ENCODE measurements at places on chromosomes 3 and 15.

- no peak overlapping the region for H3K27ac ChIP-seq
- peaks cover 33% of the 10 kb centered on the region for H3K27me3 ChIP-seq
- H3K4me3 ChIP-seq = no peak overlapping the region
- no peaks in the 10 kb centered on the region for H3K36me3 ChIP-seq
Measured at GRCh38 chr3:186246941-186247340, 115.1 kb downstream of the DGKG start.

- no peak overlapping the region for H3K4me3 ChIP-seq
- no peak overlapping the region for H3K27ac ChIP-seq
- peaks cover 16% of the 10 kb centered on the region for H3K27me3 ChIP-seq
- H3K36me3 ChIP-seq = no peaks in the 10 kb centered on the region
- DNase-seq = no peak
Measured at GRCh38 chr15:66057089-66057488, 187.8 kb downstream of the RAB11A start.

DNA sequence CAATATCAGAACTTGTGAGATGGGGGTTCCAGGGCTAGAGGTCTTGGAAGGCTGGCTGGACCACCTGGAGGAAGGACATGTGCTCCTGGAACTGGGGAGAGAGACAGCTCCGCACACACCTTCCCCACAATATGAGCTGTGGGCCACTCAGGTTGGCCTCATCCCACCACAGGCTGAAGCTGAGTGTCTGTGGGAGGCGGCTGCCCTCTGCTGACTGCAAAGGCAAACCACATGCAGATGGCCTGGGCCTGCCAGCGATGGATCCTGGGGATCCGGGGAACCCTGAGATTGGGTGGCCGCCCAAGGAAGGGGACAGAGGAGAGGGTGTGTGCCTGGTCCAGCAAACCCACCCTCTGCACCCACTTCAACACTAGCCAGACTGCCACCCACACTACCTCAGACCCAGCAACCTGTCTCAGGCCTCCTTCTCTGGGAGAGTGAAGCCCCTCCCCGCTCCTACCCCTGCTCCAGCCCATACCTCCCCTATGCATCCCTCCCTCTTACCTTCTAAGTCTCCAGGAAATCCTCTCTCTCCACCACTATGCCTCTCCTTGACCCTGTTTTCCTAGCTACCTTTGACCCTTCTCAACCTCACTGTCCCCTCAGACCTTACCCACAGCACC, 44.8 kb downstream of the CYP11A1 start:
- H3K36me3 ChIP-seq = no peaks in the 10 kb centered on the region
- no peak overlapping the region for H3K27ac ChIP-seq
- peak; percentile 63 for DNase-seq
- H3K4me3 ChIP-seq = no peak overlapping the region
- peaks cover 21% of the 10 kb centered on the region for H3K4me1 ChIP-seq

GRCh38 chr3:61110576-61110975, 140.7 kb downstream of the FHIT start:
- H3K27ac ChIP-seq = no peak overlapping the region
- no peak for DNase-seq
- H3K4me1 ChIP-seq = no peaks in the 10 kb centered on the region
- H3K36me3 ChIP-seq = no peaks in the 10 kb centered on the region

- H3K4me3 ChIP-seq = no peak overlapping the region
- peak; percentile 78 for DNase-seq
- no peaks in the 10 kb centered on the region for H3K36me3 ChIP-seq
- H3K27me3 ChIP-seq = peaks cover 25% of the 10 kb centered on the region
- H3K4me1 ChIP-seq = peaks cover 25% of the 10 kb centered on the region
Measured at GRCh38 chr3:194682694-194683310, 2.9 kb upstream of the FAM43A start.

DNA sequence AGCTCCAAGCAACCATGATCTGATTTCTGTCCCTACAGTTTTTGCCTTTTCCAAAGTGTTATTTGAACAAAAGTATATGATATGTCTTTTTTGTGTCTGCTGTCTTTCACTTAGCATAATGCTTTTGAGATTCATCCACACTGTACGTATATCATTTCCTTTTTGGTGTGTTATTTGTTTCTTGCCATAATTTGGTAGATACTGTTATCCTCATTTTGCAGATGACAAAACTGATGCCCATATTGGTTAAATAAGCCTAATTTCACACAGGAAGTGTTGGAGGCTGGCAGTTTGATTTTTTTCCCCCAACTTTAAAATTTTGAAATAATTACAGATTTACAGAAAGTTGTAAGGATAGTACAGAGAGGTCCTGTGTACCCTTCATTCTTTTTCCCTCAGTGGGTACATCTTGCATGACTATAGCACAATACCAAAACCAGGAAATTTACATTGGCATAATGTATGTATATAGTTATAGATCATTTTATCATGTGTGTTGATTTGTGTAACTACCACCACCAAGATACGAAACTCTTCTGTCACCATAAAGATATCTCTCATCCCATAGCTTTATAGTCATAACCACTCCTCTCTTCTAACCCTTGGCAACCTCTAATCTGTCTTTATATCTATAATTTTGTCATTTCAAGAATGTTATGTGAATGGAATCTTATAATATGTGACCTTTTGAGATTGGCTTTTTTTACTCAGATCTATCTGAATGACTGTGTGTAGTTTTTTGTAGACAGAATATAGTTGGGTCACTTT, 55.6 kb downstream of the RASA2 start:
- no peaks in the 10 kb centered on the region for H3K4me1 ChIP-seq
- no peaks in the 10 kb centered on the region for H3K27me3 ChIP-seq
- H3K36me3 ChIP-seq = peaks cover 56% of the 10 kb centered on the region
- H3K4me3 ChIP-seq = no peak overlapping the region

DNA sequence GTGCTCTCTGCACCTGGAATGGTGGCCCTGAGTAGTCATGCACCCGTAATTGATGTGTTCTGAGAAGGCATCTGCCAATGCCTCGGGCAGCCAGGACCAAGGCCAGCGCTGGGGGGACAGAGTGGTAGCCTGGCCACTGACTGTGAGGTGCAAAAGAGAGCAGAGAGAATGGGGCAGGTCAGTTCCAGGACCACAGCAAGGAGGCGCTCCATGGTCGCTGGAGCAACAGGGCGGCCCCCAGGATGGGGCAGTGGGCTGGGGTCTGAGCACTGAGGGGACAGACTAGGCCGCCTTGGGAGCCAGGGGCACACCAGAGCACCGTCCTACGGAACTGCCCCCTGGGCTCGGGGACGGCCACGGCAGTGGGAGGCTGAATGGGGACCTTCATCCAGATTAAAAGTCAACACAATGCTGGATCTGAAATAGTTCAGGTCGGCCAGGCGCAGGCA, 48.3 kb upstream of the IQSEC1 start:
- H3K4me3 ChIP-seq = no peak overlapping the region
- H3K4me1 ChIP-seq = no peaks in the 10 kb centered on the region
- no peak overlapping the region for H3K27ac ChIP-seq
- no peak for DNase-seq

DNA sequence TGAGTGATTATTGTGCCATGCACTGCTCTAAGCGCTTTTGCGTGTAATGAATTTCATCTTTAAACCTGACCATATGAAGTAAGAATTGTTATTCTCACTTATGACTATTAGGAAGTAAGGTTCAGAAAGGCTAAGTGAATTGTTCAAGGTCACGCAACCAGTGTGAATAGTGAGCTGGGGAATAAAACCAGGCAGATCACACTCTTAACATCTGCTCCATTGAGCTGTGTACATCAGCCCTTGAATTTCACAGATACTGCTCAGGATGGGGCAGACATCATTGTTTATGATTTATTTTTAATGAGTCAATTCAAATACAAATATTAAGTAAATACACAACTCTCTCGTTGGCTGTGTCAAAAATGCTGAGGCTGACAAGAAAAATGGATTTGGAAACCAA, 184.5 kb downstream of the FNDC3B start:
- H3K4me3 ChIP-seq = no peak overlapping the region
- DNase-seq = no peak
- H3K4me1 ChIP-seq = peaks cover 29% of the 10 kb centered on the region
- no peak overlapping the region for H3K27ac ChIP-seq

DNA sequence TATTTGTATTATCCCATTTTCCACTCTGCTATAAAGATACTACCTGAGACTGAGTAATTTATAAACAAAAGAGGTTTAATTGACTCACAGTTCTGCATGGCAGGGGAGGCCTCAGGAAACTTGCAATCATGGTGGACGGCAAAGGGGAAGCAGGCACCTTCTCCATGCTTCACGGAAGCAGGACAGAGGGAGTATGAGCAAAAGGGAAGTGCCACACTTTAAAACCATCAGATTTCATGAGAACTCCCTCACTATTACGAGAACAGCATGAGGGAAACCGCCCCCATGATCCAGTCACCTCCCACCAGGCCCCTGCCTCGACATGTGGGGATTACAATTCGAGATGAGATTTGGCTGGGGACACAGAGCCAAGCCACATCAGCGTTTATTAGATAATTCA, 172.8 kb downstream of the NR2F2 start:
- no peak overlapping the region for H3K4me3 ChIP-seq
- H3K4me1 ChIP-seq = no peaks in the 10 kb centered on the region
- H3K36me3 ChIP-seq = no peaks in the 10 kb centered on the region
- H3K27ac ChIP-seq = no peak overlapping the region
- no peak for DNase-seq

- no peak overlapping the region for H3K27ac ChIP-seq
- no peak for DNase-seq
- no peak overlapping the region for H3K4me3 ChIP-seq
- H3K4me1 ChIP-seq = peaks cover 31% of the 10 kb centered on the region
Measured at GRCh38 chr15:49625460-49626036, 4.7 kb downstream of the DTWD1 start.

GRCh38 chr15:63480441-63480821, 24.0 kb upstream of the USP3 start:
- H3K27me3 ChIP-seq = no peaks in the 10 kb centered on the region
- no peaks in the 10 kb centered on the region for H3K36me3 ChIP-seq
- H3K4me1 ChIP-seq = peaks cover 23% of the 10 kb centered on the region
- H3K27ac ChIP-seq = no peak overlapping the region

DNA sequence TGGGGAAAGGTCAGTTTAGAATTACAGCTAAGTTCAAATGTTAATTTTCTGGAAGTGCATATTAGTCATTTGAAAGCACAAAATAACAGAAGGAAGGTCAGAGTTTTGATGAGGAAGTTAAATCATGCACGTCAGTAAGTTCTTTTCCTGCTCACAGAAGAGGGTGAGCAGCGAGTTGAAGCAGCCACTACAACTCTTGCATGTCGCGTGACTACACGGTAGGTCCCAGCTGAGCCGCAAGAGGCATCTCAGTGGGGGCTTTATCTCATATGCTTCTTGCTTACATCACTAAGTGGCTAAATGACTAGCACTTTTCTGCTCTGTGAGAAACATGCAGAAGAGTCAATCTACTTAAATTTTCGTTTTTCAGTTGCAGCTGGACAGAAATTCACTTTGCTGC, 21.3 kb upstream of the SEC62 start:
- peaks cover 11% of the 10 kb centered on the region for H3K27me3 ChIP-seq
- DNase-seq = no peak
- H3K4me3 ChIP-seq = no peak overlapping the region
- H3K36me3 ChIP-seq = no peaks in the 10 kb centered on the region
- H3K27ac ChIP-seq = no peak overlapping the region

- peaks cover 3% of the 10 kb centered on the region for H3K27me3 ChIP-seq
- no peaks in the 10 kb centered on the region for H3K36me3 ChIP-seq
- DNase-seq = no peak
- H3K4me1 ChIP-seq = peaks cover 18% of the 10 kb centered on the region
- no peak overlapping the region for H3K27ac ChIP-seq
- no peak overlapping the region for H3K4me3 ChIP-seq
Measured at GRCh38 chr3:193134856-193135255, 106.2 kb upstream of the PLAAT1 start.

GRCh38 chr3:17894434-17895060, 152.1 kb upstream of the TBC1D5 start:
- H3K27me3 ChIP-seq = no peaks in the 10 kb centered on the region
- peaks cover 5% of the 10 kb centered on the region for H3K4me1 ChIP-seq
- no peak for DNase-seq
- no peak overlapping the region for H3K4me3 ChIP-seq
- peaks cover 2% of the 10 kb centered on the region for H3K36me3 ChIP-seq
- no peak overlapping the region for H3K27ac ChIP-seq

- peaks cover 12% of the 10 kb centered on the region for H3K36me3 ChIP-seq
- H3K4me1 ChIP-seq = peaks cover 43% of the 10 kb centered on the region
- no peaks in the 10 kb centered on the region for H3K27me3 ChIP-seq
- no peak overlapping the region for H3K4me3 ChIP-seq
- DNase-seq = no peak
Measured at GRCh38 chr15:75032395-75032794, 9.0 kb downstream of the PPCDC start.

DNA sequence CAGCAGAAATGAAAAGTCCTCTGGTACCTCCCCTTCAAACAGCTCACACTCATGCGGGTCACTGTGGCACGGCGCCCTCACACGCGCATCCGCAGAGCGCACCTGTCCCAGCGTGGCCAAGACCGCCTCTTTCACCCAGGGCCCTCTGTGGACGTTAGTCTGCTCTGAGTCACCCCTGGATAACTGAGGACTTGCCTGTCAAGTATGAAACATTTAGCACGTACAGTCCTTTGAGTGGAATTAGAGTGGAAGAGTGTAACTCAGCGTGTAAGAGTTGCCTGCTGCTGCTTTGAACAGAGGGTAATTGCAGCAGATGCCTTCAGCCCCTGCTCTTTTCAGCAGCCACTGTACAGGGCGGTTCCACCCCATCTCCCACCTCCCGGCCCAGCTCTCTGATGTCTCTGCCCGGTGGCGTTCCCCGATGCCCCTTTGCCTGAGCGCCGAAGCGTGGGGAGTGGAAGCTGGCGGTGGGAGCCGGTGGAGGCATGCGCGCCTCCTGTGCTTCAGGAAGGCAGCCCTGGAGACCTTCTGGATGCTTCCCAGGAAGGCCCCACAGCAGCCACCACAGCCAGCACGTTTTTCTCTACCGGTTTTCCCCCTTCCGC, 23.0 kb downstream of the CPN2 start:
- peaks cover 10% of the 10 kb centered on the region for H3K27me3 ChIP-seq
- peak overlapping the region; percentile 17 for H3K27ac ChIP-seq
- no peak overlapping the region for H3K4me3 ChIP-seq
- peaks cover 36% of the 10 kb centered on the region for H3K4me1 ChIP-seq
- no peaks in the 10 kb centered on the region for H3K36me3 ChIP-seq
- DNase-seq = no peak

DNA sequence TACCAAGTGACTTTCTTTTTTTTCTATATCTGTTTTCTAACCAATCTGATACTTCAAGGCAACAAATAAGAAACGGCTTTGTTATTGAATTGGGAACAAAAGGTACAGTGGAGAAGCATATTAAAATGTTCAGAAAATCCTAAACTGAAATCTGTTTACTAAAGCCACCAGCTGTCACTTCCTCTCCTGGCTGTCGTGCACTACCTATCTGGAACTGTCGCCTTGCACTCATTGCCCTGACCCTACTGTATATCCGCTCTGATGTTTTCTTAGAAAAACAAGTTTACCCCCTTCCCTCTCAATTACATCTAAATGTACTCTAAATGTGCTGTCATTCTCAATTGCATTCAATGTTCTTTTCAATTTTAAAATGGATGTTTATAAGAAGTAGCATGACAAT, 439.8 kb upstream of the ARRDC4 start:
- no peak overlapping the region for H3K27ac ChIP-seq
- no peak overlapping the region for H3K4me3 ChIP-seq
- H3K27me3 ChIP-seq = peaks cover 21% of the 10 kb centered on the region
- no peaks in the 10 kb centered on the region for H3K36me3 ChIP-seq
- no peaks in the 10 kb centered on the region for H3K4me1 ChIP-seq
- DNase-seq = no peak

- peaks cover 10% of the 10 kb centered on the region for H3K36me3 ChIP-seq
- no peaks in the 10 kb centered on the region for H3K27me3 ChIP-seq
- peaks cover 42% of the 10 kb centered on the region for H3K4me1 ChIP-seq
- peak overlapping the region; percentile 17 for H3K27ac ChIP-seq
- H3K4me3 ChIP-seq = no peak overlapping the region
- DNase-seq = no peak
Measured at GRCh38 chr3:63977893-63978292, 45.4 kb downstream of the PSMD6 start.

All from mesothelial cell of epicardium (in vitro differentiated cells).